ENCODE measurements at places on chromosomes 13 and 19.

- no peak for DNase-seq
These were observed 2.1 kb downstream of the SNAPC2 start for GRCh38 chr19:7921967-7922835.

DNA sequence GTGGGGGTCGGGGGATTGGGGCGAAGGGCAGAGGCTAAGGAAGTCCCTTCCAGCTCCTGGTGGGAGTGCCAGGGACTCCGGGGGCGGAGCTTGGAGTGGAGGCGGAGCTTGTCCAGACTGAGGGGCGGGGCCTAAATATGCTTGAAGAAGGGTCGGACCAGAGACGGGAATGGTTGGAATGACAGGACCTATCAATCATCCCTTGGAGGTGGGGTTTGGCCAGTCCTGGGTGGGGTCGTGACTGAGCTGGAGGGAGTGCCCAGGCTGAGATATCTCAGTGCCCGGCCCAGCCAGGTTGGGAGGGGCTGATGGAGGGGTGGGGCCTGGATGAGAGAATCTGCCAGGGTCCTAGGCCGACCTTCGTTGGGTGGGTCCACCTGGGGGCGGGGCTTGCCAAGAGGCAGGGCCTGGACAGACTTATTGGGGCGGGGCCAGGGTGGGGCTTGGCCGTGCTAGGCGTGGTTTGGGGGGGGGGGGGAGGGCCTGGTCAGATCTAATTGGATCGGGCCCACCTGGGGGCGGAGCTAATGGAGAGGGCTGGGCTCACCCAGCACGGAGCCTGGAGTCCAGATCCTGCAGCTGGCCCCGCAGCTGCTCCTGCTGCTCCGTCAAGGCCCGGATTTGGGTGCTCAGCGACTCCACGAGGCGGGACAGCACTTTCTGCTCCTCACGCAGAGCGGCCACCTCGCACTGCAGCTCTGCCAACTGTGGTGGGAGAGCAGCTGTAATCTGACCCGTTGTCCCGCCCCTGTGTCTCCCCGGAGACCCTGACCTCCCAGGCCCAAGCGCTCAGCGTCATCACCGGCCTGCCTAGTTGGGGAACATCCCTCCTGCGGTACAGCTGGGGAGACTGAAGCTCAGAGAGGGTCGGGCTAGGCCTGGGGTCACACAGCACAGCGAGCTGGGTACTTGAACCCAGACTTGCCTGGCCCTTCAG is 2.6 kb upstream of the WIZ start:
- DNase-seq: no peak

GRCh38 chr13:113796211-113796963 is 37.4 kb downstream of the TMEM255B start:
- DNase-seq: no peak

GRCh38 chr19:49333811-49334288 is 1.4 kb upstream of the CD37 start:
- DNase-seq: peak; percentile 62

- DNase-seq: no peak
These were observed 116.6 kb upstream of the RNF113B start for GRCh38 chr13:98293570-98294142.

GRCh38 chr13:41122838-41123237 is 9.8 kb downstream of the KBTBD6 start:
- no peak for DNase-seq

GRCh38 chr19:45462174-45462573 is 5.6 kb upstream of the FOSB start:
- DNase-seq: no peak

- peak; percentile 84 for DNase-seq
These were observed at the start of gene GADD45GIP1 for GRCh38 chr19:12956446-12957388. Gene GADD45GIP1 (minus strand): TSS chr19:12957223. CDS start chr19:12957212, 11 bp downstream.

DNA sequence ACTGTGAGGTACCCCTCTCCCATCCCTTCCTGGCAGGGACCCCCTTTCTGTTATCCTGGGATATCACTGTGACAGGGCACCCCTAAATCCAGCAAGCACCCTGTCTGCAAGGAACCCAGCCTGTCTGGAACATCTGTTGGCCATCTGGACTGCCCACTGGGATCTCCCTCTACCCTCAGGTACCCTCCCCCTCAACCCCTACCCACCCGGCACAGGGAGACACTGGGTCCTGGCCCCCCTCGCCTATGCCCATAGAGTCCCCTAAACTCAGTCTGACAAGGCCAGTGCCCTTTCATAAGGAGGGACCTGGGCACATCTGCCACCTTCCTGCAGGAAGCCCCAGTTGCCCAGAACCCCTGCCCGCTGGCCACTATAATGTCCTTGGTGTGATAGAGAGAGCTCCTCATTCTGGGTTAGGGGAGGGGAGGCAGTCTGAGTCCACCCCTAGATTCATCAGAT is 2.8 kb upstream of the SLC27A5 start:
- DNase-seq: no peak

GRCh38 chr13:106393776-106394175 is 141.7 kb downstream of the EFNB2 start:
- no peak for DNase-seq

- no peak for DNase-seq
These were observed 4.9 kb upstream of the SULT2A1 start for GRCh38 chr19:47890865-47891621.

- no peak for DNase-seq
These were observed 11.9 kb downstream of the TMEM255B start for GRCh38 chr13:113770937-113771336.

DNA sequence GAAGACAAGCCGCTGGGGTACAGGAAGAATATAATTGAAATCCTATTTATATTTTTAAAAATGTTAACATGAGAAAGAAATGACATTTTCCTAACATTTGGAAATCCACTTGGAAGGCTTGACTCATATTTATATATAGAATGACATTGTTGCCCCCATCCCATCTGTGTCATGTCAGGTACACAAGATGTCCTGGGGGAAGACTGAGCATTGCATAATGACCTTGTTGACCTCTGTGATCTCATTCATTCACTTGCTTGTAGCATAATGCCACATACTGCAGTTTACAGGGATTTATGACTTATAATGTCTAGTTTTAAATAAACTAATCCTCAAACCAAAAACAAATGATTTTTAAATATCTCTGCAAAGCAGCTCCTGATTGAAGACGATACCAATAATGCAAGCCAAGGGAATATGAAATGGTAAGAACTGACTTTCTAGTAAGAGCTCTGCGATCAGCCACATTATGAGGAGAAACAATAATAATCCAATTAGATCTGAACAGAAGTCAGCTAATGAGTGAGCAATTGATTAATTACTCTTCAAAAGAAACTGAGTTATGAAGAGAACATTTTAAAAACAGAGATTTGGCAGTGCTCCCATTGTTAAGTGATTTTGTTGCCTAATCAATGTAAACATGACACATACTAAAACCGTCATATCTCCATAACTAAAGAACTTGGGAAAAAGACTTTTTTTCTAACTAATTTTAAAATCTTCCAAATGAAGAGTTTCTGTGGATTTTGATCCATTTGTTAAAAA is 21.2 kb upstream of the VWA8 start:
- no peak for DNase-seq

DNA sequence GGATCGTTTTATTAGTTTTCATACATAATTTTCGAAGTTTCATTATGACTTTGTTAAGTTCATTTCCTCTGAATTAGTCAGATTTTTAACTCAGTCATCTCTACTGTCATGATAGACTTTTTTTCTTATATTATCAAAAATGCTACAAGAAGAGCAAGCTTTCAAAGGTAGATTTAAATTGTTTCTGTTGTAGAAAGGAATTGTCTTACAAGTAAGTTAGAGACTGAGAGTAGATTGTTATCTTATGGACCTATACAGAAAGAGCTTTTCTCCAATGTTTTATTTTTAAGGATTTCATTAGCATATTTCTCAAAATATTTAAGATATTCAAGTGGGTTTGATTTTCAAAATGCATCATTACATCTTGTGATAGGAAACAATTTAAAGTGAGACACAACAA is 2.7 kb downstream of the MAB21L1 start:
- DNase-seq: no peak

DNA sequence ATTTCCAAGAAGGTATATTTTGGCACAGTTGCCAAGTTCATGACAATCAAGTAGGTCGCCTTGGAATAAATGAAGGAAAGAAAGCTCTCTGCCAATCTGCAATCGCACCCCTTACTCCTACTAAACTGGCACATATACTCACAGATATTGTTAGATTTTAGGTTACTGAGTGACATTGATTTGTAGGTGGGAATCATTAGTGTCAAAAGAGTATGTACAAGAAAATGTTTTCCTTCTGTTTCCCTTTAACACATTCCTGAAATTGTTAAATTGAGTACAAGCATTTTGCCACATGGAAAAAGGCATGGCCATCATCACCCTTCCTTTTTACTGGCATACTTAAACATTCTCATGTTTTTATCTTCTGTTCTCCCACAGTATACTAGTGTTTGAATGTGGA is 2868.3 kb upstream of the PCDH20 start:
- DNase-seq: no peak

DNA sequence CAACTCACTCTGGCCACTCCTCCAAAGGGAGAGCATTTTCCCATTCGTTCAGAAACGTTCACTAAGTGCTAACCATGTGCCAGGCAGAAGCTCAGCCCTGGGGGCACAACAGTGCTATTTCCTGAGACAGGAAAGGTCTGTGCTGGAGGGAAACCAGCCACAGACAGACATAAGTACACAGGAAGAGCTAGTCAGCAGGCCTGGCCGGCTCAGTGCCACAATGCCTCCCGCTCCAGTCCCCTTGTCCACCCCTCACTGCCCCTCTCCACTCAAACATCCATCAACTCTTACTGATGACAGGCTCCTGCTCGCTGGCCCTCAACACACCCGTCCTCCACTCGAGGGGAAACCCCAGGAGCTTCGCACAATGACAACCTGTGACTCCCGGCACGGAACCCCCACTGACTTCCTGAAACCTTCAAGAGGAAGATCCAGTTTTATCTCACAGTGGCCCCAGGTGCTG is 11.3 kb upstream of the PLA2G4C start:
- no peak for DNase-seq

- no peak for DNase-seq
These were observed 17.1 kb upstream of the LATS2 start for GRCh38 chr13:21078501-21078900.

- DNase-seq: no peak
These were observed 1670.2 kb upstream of the PCDH20 start for GRCh38 chr13:63085851-63086250.

DNA sequence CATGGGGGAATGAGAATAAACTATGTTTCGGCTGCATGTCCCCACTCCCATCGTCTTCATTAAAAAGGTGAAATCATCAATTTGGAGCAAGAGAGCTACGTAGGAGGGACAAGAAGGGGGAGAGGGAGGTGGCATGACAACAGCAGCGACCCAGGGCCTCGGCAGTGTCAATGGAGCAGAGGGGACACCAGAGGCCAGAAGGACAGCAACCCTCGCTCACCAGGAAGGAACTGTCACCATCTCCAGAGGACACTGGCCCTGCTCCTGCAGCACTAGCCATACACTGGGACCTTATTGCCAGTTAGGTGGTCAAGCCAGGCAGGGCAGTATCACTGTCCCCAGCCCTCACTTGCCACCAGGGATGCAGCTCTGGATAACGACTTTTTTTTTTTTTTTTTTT is 34.2 kb downstream of the NAXD start:
- DNase-seq: no peak

DNA sequence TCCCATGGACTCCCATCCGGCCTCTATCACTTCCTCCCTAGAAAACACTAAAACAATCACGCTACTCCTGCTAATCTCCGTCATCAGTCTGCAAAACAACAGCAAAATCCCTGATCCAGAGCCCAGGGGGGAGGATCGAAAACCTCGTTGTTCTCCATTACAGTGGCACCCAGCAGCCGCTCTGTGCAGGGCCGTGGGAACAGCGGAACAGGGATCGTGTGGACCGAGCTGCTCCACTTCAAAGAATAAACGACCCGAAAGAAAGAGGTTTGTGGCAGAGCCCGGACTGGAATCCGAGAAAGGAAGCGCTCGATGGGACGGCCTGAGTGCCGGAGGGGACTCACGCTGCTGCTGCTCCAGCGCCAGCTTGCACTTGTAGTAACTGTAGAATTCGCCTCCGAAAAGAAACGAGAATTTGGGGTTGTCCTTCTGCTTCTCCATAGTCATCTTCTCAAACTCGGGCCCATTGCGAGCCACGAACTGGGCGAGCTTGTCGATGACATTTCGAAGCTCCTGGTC is 652 bp downstream of the CHERP start:
- peak; percentile 16 for DNase-seq

DNA sequence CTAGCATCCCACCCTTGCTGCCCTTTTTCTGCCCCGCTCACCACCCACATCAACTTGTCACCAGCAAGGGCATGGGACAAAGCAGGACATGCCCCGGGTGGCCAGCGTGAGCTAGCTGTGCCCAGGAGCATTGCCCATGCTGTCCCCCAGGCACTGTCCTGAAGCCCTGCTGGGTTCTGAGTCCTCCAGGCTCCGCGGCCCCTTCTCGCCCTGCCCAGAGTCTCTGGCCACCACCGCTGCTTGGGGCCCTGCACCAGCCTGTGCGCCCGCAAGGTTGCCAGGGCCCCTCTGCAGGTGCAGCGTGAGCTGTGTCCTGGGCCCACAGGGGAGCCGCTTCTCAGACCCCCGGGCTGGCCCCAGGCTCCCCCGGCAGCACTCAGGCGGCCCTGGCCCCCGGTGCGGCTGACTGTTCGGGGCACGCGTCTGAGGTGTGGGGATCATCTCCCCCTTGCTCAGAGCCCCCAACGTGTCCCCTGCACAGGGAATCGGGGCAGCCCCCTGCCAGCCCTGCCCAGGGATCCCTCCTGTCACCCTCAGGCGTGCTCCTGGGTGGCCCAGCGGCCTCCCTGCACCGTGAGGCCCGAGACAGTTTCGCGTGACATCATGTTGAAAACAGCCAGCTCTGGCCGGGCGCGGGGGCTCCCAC is 4.1 kb downstream of the CSNK1G2 start:
- DNase-seq: no peak

- DNase-seq: no peak
These were observed 84.0 kb upstream of the SLC7A1 start for GRCh38 chr13:29679396-29680053.

- no peak for DNase-seq
These were observed 369.9 kb downstream of the KLF5 start for GRCh38 chr13:73428706-73429105.
